ENCODE measurements at places on chromosomes 1 and 21.

GRCh38 chr1:7390604-7391000, 380.5 kb upstream of the VAMP3 start:
- no peak for DNase-seq

- no peak for DNase-seq
These were observed 148.2 kb upstream of the KLHDC7A start for GRCh38 chr1:18332576-18332975.

- DNase-seq, result no peak
These were observed 17.3 kb downstream of the ZFYVE9 start for GRCh38 chr1:52159033-52159789.

- no peak for DNase-seq
These were observed 96.3 kb downstream of the SETD4 start for GRCh38 chr21:35963920-35964451.

- DNase-seq, result no peak
These were observed 64.8 kb downstream of the ALPL start for GRCh38 chr1:21573971-21574465.

DNA sequence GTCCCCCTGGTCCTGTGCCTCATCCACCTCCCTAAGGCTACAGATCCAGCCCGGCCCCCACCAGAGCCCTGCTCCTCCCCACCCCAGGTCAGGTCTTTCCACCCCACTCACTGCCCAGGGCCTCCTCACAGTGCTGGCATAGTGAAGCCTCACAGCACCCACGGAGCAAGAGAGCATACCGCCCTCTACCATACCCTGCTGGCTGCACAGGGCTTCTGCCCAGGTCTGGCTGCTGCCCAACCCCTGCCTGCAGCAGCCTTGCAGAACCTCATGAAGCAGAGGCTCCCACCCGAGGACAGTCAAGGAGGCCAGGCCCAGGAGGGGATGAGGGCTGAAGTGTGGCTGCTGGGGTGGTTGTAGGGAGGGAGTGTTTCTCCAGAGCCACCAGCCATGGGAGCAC, 19.7 kb upstream of the ARF1 start:
- DNase-seq, result no peak

DNA sequence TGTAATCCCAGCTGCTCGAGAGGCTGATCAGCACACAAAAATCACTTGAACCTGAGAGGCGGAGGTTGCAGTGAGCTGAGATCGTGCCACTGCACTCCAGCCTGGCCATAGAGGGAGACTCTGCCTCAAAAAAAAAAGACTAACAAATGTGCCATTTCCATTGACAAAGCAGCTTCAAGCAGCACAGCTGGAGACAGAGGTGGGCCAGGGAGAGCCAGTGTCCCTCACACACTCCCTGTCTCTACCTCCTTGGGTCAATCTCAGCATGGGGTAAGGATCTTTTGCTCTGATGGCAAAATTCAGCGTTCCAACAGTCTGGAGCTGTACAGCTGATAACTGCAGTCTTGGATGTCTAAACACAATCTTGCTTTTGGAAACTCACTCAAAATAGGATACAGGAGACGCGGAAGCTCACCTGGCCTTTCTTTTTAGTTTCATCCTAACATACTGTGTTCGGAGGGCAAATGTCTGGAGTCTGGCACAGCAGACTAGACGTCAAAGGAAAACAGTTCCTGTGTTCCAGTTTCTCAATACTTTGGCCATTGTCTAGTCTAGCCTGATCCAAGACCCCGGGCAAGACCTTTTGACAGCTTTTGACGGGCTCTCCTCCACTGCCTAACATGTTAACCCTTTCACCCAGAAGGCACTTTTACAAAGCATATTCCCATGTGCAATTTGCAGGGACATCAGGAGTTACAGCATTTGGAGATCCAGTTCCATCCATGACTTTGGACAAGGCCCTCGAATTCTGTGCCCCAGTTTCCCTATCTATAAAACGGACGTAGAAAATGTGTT, 2.9 kb downstream of the RCC2 start:
- no peak for DNase-seq

- no peak for DNase-seq
These were observed 455.2 kb downstream of the AJAP1 start for GRCh38 chr1:5109633-5110032.

- no peak for DNase-seq
These were observed 112.9 kb downstream of the PTPN14 start for GRCh38 chr1:214438530-214438929.

DNA sequence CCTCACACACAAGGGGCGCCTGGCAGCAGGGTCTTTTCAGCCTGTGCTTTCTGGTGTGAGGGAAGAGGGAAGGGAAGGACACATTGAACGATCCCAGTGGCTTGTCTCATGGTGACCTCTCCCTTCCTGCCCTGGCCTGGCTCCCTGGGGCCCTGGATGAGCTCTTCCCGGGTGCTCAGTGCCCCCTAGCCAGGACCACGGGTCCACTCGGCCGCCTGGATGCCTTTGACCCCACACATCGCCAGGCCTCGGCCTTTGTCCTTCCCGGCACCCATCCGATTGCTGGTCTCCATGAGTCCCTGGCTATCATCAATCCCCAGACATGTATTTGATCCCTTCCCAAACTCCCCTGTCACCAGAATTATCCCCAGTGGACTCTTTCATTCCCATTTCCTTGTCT, 6.0 kb upstream of the TFF3 start:
- DNase-seq, result no peak

GRCh38 chr1:113978863-113979702, at the start of gene OLFML3:
TSS of gene OLFML3 (plus strand) at chr1:113979474. CDS start at chr1:113979517, 43 bp downstream.
- DNase-seq, result peak; percentile 54

- DNase-seq, result no peak
These were observed 50.7 kb upstream of the ST6GALNAC3 start for GRCh38 chr1:76023669-76024435.

DNA sequence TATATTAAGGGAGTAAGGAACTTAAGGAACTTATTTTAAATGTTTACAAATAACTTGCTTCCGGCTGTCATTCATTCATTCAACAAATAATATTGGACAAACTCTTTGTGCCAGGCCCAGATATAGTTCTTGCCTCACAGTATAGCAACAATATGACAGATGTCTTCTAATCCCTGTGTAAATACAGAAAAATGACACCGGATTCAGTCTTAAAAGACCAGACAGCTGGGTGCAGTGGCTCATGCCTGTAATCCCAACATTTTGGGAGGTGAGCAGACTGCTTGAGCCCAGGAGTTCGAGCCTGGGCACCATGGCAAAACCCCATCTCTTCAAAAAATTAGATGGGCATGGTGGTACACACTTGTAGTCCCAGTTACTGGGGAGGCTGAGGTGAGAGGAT, 23.7 kb downstream of the EIF2B3 start:
- DNase-seq, result no peak

- DNase-seq, result peak; percentile 99
These were observed at the start of gene TPRG1L for GRCh38 chr1:3624200-3625136. TSS of gene TPRG1L (plus strand) at chr1:3625015. CDS start at chr1:3625073, 58 bp downstream.

DNA sequence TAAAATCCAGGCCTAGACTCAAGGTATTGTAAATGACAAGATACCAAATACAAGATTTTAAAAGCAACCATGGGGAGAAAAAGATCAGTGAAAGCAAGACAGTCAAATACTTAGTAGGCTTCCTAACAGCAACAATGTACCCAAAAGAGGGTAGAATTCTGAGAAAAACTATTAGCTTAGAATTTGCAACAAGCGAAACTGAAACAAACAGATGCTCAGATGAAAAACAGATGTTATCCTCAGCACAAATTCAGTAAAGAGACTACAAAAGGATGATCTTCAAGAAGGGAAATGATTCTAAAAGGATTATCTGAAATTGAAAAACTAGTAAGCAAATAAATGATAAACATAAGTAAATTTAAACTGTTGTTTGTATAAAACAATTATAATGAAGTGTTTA, 40.0 kb downstream of the PDC start:
- DNase-seq, result no peak

GRCh38 chr1:107525961-107526360, 385.1 kb downstream of the NTNG1 start:
- DNase-seq, result no peak

GRCh38 chr1:87155170-87155569, 173.5 kb upstream of the LMO4 start:
- DNase-seq, result no peak

- peak; percentile 5 for DNase-seq
These were observed 218.0 kb upstream of the GALNT2 start for GRCh38 chr1:229848752-229849677.

- no peak for DNase-seq
These were observed 12.5 kb downstream of the OVAAL start for GRCh38 chr1:180571060-180571831.

DNA sequence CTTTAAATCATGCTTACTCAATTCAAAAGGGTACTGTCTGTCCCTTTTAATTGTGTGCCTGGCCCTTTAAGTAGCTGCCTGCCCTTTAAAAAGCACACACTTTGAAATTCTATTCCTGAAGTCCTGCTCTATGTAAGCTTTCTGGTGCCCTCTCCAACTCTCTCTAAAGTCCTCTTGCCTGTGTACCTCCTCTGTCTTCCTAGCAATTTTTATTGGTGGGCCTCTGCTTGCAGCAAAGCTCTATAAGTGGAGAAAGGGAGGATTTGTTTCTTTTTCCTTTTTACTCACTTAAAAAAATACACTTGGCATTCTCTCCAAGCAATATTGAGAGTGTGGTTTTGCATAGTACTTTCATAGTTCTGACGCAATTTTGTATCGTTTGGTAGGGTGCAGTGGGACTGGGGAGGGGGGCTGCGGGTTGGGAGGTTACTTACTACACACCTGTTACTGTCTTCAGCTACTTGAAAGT, 135.4 kb downstream of the LMO4 start:
- no peak for DNase-seq

DNA sequence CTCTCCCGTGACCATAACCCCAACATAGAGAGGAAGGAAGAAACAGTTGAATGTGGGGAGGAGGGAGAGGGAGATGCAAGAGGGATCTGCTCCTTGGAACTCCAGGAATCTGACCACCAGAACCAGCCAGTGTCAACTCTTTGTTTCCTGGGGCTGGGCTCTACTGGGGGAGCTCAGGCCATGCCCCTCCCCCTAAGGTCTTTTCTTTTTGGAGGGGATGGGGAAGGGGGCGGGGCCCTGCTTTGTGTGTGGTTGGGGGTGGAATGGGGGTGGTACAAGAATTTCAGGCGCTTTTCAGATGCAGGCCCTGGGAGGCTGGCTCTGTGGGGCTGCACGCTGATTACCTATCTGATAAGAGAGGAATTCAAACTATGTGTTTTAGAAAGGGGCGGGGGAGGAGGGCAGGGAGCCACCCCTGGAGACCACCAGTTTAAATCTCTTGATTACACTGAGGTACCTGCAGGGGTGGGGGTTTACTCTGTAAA, 8.3 kb downstream of the LIN28A start:
- DNase-seq, result no peak
